ENCODE measurements at places on chromosomes 1 and 21.

- DNase-seq, result peak; percentile 13
Measured at GRCh38 chr1:106798991-106799390, 257.5 kb upstream of the PRMT6 start.

DNA sequence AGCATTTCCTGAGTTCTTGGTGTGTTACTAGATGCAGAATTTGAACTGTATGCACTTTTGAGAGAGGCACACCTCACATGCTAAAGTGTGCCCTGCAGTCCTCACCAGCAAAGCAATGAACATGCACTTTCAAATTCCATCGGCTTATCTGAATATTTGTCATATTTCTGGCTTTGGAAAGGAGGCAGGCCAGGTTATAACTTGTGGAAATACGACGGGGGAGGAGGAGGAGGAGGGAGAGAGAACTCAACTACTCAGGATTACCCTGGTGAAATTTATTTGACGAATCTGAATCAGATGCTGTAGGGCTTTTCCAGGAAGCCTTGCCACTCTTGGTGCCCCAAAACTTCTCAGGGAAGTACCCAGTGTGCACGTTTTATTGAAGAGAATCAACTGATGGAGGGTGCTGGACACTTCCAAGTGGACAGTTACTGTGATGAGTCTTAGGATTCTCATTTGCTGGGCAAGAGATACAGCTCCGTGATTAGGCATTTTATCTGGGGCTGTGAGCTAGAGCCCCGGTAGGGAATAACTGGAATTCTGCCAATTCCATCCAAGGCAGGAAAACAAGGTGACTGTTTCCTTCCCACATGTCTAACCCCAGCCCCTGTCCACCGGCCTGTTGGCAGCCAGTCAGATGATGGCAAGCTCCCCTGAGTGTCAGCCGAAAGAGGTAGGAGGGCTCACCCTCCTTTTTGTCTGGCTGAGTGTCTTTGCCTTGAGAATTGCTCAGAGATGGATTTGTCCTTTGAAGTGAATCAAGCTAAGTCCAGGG is 3.8 kb downstream of the PDPN start:
- DNase-seq, result no peak

GRCh38 chr1:20719261-20719660 is 1.5 kb upstream of the KIF17 start:
- DNase-seq, result no peak

GRCh38 chr1:234996245-234996757 is 132.3 kb downstream of the TOMM20 start:
- no peak for DNase-seq

Data from fibroblast of gingiva (primary cell).